Immature natural killer cell (primary cell): ENCODE measurements at places on chromosomes 16 and 17.

- H3K36me3 ChIP-seq = no peaks in the 10 kb centered on the region
- no peak overlapping the region for H3K27ac ChIP-seq
- H3K27me3 ChIP-seq = no peaks in the 10 kb centered on the region
Measured at GRCh38 chr16:75927810-75928209, 201.5 kb upstream of the CPHXL start.

DNA sequence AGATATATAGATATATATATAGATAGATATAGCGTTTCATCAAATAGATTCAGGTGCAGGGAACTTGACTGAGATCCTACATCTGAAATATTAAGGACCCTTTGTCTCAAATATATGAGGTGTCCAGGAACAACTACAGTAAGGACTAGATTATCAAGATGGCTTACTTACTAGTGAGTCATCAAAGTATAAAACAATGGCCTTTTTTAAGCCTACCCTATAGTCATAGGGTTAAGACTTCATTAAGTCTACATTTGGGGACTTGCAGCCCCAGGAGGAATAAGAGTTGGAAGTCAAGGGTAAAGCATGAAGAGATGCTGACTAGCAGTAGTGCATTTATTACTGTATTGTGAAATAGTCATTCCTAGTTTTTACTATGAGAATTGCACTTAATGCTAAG, 1023.4 kb downstream of the CDH11 start:
- no peaks in the 10 kb centered on the region for H3K27me3 ChIP-seq
- H3K27ac ChIP-seq = no peak overlapping the region
- no peaks in the 10 kb centered on the region for H3K4me1 ChIP-seq
- no peak overlapping the region for H3K4me3 ChIP-seq
- DNase-seq = no peak

GRCh38 chr16:50657241-50657640, 23.9 kb downstream of the SNX20 start:
- H3K4me1 ChIP-seq = no peaks in the 10 kb centered on the region
- H3K36me3 ChIP-seq = no peaks in the 10 kb centered on the region
- no peaks in the 10 kb centered on the region for H3K27me3 ChIP-seq
- H3K4me3 ChIP-seq = no peak overlapping the region
- H3K27ac ChIP-seq = no peak overlapping the region

DNA sequence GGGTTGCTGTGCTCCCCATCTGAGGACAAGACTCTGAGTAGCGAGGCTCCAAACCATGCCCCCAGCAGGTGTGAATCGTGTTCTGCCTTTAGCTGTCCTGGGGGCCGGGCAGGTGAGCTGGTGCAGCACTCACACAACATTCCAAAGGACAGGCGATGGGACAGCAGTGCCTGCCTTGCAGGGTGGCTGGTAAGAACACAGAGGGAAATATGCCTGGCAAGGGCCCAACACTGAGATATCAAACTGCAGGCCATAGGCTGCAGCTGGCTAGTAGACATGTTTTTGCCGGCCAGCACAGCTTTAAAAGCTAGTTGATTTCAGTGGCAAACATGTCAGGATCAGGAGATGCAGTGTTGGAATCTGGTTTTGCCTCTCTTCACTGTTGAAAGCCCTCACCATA, 23.6 kb downstream of the CLEC16A start:
- H3K4me1 ChIP-seq = peaks cover 7% of the 10 kb centered on the region
- H3K27ac ChIP-seq = no peak overlapping the region
- peaks cover 3% of the 10 kb centered on the region for H3K27me3 ChIP-seq
- H3K36me3 ChIP-seq = peaks cover 29% of the 10 kb centered on the region
- no peak for DNase-seq
- H3K4me3 ChIP-seq = no peak overlapping the region

DNA sequence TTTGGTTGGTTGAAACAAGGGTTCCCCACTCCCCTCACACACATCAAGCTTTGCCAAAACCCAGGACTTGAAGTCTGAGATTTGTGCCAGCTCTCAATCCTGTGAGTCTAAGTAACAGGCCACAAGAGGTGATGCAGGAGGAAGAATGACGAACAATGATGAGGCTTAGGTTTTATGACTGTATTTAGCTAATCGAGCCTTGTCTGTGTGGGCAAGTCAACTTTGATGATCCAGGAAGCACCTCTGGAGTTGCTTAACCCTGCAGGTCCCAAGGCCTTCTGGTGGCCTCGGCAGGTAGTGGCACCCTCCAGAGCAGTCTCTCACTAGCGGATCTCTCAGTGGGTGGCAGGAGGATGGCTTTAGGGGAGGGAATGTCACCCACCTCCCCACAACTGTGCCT, 28.7 kb downstream of the CDK5RAP3 start:
- no peak for DNase-seq
- H3K27me3 ChIP-seq = peaks cover 7% of the 10 kb centered on the region
- no peaks in the 10 kb centered on the region for H3K4me1 ChIP-seq
- no peaks in the 10 kb centered on the region for H3K36me3 ChIP-seq
